ENCODE measurements at places on chromosomes 6 and 20.
A peak's percentile ranks its signal among the peaks of the same experiment; 100 is the strongest.

GRCh38 chr6:143843677-143843999 lies 500 bp downstream of the LTV1 start:
- no peak for DNase-seq

DNA sequence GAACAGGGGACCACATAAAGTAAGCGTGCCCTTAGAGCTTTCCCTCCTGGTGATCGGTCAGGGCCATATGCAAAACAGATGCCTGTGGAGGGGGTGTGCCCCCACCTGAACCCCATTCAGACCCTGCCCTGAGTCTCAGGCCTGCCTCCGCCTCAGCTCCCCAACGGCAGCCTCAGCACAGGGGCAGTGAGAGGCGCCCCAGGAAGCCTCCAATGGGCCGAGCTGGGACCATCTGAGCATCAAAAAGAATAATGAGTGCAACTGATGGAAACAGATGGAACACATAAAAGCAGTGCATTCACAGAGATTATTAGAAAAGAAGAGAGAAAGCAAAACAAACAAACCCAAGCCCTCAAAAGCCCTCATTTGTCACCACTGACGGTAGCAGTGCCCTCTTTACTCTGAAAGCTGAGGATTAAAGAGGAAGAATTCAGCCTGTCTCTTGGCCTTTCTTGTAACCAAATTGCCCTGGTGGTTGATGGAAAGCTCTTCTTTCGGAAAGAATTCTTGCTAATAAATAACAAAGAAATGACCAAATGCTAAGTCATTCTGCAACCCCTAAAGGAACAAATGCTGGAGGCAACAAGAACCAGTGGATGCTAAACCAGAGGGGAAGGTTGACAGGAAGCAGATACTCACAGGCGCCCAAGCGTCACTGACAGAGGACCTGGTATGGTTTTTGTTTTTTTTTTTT lies 6.8 kb downstream of the ADISSP start:
- peak; percentile 61 for DNase-seq

DNA sequence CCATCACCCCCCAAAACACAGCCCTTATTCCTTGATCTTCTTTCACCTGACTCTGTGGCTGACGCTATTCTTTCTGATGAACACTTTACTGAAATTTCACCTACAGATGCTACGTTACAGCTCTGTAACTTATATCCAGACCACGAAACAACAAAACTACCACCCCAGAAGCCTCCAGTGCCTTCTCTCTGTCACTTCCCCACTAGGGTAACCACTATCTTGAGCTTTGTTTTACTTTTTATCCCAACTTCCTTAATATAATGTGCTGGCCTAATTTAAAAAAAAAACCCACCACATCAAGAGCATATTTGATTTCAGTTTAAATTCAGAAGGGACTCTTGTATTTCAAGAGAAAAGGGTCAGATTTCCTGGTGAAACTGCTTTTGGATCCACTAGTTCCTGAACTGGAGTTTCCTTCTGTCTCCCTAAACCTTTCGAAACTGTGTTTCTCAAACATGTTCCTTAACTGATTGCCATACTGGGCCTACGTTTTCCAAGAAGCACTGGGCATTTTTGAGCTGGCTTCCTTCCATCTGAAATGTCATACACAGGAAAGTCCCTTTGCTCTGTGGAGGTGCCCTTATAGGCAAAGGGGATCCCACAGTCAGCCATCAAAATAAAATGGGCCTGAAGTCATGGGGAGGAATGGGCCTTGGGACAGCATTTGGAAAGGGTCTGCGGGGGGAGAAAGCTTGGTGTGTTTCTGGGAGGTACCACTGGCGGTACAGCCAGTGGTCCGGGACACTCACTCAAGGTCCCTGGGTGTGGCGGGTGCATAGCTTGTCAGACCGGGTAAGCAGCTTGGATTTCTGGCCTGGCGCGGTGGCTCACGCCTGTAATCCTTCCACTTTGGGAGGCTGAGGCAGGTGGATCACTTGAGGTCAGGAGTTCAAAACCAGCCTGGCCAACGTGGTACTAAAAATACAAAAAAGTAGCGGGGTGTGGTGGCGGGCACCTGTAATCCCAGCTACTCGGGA lies 25.8 kb upstream of the RTF2 start:
- peak; percentile 39 for DNase-seq

GRCh38 chr6:6678811-6679210 lies 90.3 kb downstream of the LY86 start:
- no peak for DNase-seq

DNA sequence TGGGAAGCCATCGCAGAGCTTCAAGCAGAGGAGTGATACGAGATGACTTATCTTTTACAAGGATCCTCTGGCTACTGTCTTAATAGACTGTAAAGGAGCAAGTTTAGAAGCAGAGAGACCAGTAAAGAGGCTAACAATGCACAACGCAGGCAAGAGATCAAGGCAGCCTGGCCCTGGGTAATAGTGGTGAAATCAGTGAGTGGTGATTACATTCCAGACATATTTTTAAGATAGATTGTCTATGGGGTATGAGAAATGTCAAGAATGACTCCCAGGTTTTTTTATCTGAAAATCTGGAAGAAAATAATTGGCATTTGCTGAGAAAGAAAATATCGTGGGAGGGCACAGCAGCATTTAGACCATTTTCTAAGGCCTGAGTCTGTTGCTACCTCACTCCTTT lies 213.6 kb upstream of the HTR1E start:
- DNase-seq = no peak

- no peak for DNase-seq
Measured at GRCh38 chr6:43785220-43785752, 15.3 kb downstream of the VEGFA start.

DNA sequence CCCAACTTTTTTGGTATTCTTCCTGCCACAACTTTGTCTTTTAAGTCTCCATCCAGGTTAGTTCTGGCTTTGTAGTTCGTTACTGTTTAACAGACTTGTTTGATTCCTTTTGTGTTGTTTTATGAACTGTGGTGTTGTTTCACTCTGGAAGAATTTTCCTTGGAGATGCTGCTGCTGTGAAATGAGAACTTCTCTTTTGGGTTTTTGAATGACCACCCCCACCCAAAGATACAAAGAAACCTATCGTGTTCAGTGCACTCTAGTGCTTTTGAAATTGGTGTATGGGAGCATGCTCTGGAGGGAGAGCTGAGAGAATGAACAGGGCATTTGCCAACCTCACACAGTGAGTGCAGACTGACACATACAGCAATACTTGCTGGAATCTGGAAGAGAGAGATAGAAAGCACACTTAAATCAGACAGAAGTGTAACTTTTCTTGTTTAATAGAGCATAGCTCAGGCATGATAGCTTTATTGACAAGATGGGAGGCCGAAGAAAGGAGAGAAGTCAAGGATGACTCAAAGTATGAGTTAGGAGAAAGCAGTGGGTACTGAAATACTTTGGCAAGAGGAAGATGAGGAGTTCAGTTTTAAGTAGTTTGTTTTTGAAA lies 293.1 kb downstream of the SOX4 start:
- DNase-seq = no peak

DNA sequence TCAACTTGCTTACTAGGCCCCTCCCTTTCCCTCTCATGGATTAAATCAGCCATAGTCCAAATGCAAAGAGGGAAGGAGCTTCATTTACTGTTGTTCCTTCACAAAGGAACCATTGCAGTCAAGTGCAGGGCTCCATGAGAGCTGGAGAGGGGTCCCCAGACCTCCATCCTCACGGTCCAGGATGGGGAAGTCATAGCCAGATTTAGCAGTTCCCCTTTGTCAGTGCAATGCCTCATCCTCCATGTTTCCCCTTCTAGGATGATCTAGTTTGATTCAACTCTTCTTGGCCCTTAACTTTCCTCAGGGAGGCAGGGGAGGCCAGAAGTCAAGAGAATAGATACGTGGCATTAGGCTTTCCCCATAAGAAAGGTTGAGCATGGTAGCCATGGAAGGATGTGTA lies 66.5 kb upstream of the FUCA2 start:
- no peak for DNase-seq

DNA sequence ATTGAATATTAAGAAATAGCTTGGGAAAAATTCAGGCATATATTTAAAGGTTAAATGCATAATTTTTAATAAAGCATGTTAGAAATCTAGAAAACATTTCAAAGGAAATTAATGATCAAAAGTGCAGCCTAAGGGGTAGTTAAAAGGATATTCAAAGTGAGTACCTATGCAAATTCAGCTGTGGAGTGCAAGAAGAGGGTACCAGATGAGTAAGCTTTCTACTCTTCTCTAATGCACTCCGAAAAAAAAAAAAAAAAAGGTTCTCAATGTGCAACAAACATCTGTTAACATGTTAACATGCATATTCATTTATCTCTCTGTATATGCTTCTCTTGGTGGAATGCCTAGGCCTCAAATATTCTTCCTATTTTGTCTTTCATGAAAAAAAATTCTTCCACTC lies 32.0 kb upstream of the KATNA1 start:
- DNase-seq = no peak

GRCh38 chr20:56400001-56400640 lies 7.7 kb downstream of the CSTF1 start:
- DNase-seq = no peak

DNA sequence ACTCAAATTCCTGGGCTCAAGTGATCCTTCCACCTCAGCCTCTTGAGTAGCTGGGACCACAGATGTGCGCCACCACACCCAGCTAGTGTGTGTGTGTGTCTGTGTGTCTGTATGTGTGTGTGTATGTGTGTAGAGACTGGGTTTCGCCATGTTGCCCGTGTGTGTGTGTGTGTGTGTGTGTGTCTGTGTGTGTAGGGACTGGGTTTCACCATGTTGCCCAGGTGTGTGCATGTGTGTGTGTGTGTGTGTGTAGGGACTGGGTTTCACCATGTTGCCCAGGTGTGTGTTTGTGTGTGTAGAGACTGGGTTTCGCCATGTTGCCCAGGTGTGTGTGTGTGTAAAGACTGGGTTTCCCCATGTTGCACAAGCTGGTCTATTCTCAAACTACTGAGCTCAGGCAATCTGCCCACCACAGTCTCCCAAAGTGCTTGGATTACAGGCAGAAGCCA lies 28.3 kb downstream of the CDK5RAP1 start:
- DNase-seq = no peak

- no peak for DNase-seq
Measured at GRCh38 chr6:47323321-47323720, 13.6 kb upstream of the TNFRSF21 start.

DNA sequence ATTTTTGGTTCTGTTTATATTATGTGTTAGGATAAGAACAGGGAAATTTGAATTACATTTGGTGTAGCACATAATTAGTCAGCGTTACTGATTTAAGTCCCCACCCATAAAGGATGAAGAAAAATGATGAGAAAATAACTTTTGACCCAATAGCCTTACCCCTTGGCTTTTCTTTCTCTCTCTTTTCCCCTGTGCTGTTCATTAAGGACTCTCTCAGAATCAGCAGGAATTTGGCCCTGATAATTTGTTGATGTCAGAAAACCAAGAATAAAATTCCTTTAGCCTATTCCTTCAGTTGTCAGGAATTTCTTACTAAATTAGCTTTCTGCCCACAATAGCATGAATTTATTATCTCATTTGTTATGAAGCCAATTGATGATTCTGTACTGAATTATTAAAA lies 18.5 kb downstream of the PLCB1 start:
- DNase-seq = no peak

DNA sequence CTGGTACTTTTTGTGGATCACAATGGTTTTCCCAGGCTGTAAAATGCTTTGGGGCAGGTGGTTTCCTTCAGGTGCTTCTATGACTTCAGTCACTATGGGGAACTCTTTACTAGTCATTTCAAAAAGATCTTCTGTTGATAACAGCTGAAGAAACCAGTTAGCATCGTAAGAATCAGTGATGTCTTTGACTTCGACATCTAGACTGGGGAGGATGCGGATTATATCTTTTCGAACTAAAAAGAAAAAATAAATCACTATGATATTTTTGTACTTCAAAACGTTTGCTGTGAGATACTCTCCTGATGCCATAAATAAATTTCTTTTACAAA lies 87.2 kb downstream of the THEMIS start:
- no peak for DNase-seq

- DNase-seq = peak; percentile 32
Measured at GRCh38 chr20:709991-710779, 34.6 kb upstream of the SCRT2 start.

DNA sequence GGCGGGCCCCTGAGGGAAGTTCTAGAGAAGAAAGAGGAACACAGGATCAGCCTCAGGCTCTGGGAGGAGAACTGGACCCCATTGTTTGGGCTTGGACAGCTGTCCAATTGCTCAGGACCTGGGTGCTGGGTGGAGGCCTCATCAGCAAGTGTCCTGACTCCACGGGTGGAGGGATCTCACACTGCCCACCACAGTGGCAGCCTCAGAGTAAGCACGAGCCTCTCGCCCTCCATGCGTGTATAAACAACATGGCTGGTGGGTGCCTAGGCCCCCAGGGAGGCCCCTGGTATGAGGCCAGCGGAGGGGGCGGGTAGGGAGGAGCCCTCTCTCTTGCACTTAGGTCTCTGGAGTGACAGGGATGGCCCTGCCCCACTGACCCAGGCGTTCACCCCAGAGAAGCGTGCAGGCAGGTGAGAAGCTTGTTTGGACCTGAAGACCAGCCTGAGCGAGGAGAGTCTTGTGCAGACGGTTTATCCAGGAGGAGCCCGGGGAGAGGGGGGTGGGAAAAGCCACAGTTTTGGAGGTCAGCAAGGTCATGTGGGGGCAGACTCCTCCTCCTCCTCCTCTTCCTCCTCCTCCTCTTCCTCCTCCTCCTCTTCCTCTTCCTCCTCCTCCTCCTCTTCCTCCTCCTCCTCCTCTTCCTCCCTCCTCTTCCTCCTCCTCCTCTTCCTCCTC lies 41.9 kb upstream of the BHLHE23 start:
- DNase-seq = no peak

DNA sequence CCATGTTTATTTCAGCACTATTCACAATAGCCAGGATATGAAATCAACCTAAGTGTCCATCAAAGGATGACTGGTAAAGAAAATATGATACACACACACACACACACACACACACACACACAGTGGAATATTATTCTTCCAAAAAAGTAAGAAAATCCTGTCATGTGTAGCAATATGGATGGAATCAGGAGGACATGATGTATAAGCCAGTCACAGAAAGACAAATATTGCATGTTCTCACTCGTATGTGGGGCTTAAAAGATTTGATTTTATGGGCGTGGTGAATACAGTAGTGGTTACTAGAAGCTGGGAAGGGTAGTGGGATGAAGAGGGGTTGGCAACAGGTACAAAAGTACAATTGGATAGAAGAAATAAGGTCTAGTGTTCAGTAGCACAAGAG lies 207.0 kb upstream of the PRDM1 start:
- no peak for DNase-seq

- DNase-seq = no peak
Measured at GRCh38 chr6:14943116-14943515, 302.8 kb upstream of the JARID2 start.

DNA sequence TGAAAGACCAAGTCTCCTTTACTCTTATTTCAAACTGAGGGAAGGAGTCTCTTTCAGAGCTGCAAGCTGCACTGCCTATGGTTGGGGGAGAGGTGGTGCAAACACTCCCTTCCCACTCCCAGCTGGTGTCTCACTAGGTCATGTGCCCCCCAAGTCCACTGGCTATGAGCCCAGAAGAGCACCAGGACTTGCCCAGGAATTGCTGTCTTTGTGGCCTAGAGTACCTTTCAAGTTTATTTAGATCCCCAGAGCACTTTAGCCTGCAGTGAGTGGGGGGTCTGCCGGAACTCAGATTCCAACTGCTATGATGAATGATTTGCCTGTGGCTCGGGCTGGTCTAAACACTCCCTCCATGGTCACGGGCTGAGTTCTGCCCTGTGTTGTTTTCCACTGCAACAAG lies 192.6 kb upstream of the CITED2 start:
- no peak for DNase-seq

- peak; percentile 77 for DNase-seq
Measured at GRCh38 chr20:38270869-38271605, 10.5 kb upstream of the KIAA1755 start.

GRCh38 chr6:70391492-70391891 lies 21.8 kb upstream of the FAM135A start:
- no peak for DNase-seq

- DNase-seq = peak; percentile 69
Measured at GRCh38 chr6:150666071-150666470, 66.4 kb downstream of the PLEKHG1 start.

Data from sigmoid colon (tissue), 7 donors.